ENCODE measurements at places on chromosomes 5 and 9. TPM values are rescaled to one million over a fixed set of nuclear protein-coding genes. Genes with fewer than 3 reads are reported as not detected.

- no peak for DNase-seq
- H3K4me3 ChIP-seq: no peak overlapping the region
- peak overlapping the region; percentile 18 for H3K27ac ChIP-seq
- H3K4me1 ChIP-seq: no peaks in the 10 kb centered on the region
These were observed 7.2 kb upstream of the XPA start for GRCh38 chr9:97704345-97704677.

The DNAI1 gene
- 0.89 TPM for total RNA-seq

DNA sequence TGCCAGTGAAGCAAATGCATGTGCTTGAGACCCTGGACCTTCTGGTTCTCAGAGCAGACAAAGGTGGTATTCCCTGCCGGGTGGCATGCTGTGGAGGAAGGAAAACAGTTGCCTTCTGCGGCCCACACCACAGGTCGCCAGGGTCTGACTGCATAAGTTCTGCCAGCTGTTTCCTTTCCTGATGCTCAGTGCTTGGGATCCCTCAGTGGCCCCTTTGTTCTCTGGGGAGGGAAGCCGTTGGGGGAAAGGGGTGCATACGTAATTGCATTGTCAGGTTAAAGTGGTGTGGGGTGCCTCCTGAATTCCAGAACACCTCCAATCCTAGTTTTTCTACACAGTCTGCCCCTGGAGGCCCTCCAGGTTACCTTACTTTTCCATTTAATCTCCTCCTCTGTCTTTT is 43.1 kb upstream of the SLC2A8 start:
- no peak for DNase-seq
- H3K27ac ChIP-seq: peak overlapping the region; percentile 50
- H3K4me3 ChIP-seq: no peak overlapping the region
- H3K27me3 ChIP-seq: no peaks in the 10 kb centered on the region
- no peaks in the 10 kb centered on the region for H3K36me3 ChIP-seq

DNA sequence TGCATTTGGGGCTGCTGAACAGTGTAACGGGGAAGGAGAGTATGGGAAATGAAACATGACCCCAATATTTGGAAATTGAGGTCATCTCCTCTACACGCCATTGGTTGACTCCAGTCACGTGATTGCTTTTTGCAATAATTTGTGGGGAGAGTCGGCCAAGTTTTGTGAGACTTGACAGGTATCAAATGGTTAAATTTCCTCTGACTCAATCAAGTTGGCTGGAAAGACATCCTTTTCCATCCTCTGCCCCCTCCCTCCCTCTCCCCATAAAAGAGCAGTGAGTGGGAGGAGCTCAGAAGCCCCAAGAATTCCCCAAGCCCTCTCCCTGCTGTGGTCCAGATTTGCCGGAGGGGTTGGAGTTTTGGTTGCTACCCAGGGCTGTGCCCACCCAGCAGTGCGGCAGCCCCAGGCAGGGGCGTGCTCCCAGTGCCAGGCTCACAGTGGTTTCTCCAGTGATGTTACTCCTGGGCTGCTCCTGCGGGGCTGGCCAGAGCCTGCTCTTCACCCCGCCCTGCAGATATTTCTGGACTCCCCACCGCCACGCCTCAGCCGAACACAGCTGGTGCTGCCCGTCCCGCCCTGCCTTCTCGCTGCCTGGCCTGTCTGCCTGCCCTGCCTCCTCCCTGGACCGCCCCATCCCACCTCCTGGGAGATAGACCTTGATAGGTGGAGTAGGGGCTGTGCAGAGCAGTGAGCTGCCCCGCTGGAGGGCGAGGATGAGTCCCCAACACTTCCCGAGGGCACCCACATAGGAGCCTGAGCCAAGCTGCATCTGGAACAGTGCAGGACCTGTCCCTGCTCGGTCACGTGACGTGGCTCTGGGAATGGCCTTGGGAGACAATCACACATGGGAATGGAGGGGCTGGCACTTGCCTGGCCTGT is 3.4 kb downstream of the COL5A1 start:
- no peaks in the 10 kb centered on the region for H3K36me3 ChIP-seq
- no peak for DNase-seq
- H3K27ac ChIP-seq: no peak overlapping the region
- H3K27me3 ChIP-seq: no peaks in the 10 kb centered on the region
- no peak overlapping the region for H3K4me3 ChIP-seq

- H3K27me3 ChIP-seq: no peaks in the 10 kb centered on the region
- H3K4me3 ChIP-seq: no peak overlapping the region
- H3K27ac ChIP-seq: no peak overlapping the region
- no peak for DNase-seq
These were observed 9.8 kb upstream of the SLC36A3 start for GRCh38 chr5:151313357-151313756.

DNA sequence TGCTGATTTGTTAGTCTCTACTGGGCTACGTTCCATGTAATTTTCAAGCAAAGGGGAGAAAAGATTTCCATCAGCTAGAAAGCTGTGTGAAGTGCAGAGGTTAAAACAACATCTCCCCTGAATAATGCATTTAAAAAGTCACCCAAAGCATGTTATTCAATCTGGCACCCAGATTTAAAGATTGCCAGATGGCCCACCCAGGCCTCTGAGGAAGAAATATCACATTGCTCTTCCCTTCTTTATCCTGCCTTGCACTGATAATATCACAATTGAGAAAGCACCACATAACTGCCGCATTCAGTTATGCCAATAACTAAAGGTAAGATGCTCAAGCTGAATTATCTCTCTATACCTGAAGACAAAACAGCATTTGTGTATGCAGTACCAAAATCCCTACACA is 119.4 kb upstream of the PUM3 start:
- H3K4me1 ChIP-seq: no peaks in the 10 kb centered on the region
- no peak overlapping the region for H3K4me3 ChIP-seq
- H3K36me3 ChIP-seq: no peaks in the 10 kb centered on the region
- DNase-seq: no peak

The CSF1R gene
- 9.1 TPM for total RNA-seq

The IL4 gene
- total RNA-seq: not detected

GRCh38 chr9:36101916-36102741 is 34.4 kb upstream of the GLIPR2 start:
- DNase-seq: peak; percentile 7
- no peaks in the 10 kb centered on the region for H3K27me3 ChIP-seq
- H3K36me3 ChIP-seq: no peaks in the 10 kb centered on the region
- H3K4me3 ChIP-seq: no peak overlapping the region
- no peak overlapping the region for H3K27ac ChIP-seq
